ENCODE measurements at places on chromosomes 11 and 22. TPM values are rescaled to one million over a fixed set of nuclear protein-coding genes. Genes with fewer than 3 reads are reported as not detected.
A peak's percentile ranks its signal among the peaks of the same experiment; 100 is the strongest.

DNA sequence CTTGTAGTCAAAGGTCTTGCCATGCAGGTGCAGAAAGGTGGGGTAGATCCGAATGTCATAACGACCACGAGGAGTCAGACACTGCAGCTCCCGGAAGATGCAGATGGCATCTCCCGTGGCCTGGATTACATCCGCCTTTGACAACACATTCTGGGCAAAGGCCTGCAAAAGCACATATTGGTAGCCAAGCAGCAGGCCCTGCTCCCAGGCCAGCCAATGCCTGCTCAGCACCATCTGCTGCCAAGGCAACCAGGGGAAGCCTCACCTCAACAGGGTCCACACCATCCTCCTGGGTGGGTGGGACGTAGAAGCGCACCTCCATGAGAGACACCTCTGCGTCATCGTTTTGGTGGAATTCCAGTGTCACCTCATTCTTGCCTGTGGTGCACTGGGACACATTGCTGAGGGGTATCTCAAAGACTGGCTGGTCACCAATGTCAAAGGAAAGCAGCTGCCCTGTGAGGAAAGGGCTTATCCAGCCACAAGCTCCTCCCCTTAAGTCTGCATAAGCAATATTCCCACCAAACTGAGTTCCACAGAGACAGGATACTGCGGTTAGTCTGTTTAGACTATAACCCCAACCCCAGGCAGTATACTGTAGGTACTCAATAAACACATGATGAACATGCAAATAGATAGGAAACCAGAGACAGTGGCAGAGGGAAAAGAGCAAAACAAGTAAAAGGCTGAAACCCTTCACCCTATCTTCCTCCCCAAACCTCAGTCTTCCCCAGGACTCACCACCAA lies 2.8 kb downstream of the SSRP1 start:
- ATAC-seq: no peak

- ATAC-seq: no peak
Observed at GRCh38 chr22:31958625-31959239, 14.4 kb downstream of the YWHAH start.

- ATAC-seq: no peak
Observed at GRCh38 chr11:2693271-2694261, 6.2 kb downstream of the KCNQ1OT1 start.

GRCh38 chr11:12009617-12010321 lies 1.3 kb upstream of the DKK3 start:
- ATAC-seq: peak; percentile 21

GRCh38 chr11:59255281-59255680 lies 42.6 kb upstream of the MPEG1 start:
- no peak for ATAC-seq

Gene RPS6KA4
- total RNA-seq: 33.2 TPM

DNA sequence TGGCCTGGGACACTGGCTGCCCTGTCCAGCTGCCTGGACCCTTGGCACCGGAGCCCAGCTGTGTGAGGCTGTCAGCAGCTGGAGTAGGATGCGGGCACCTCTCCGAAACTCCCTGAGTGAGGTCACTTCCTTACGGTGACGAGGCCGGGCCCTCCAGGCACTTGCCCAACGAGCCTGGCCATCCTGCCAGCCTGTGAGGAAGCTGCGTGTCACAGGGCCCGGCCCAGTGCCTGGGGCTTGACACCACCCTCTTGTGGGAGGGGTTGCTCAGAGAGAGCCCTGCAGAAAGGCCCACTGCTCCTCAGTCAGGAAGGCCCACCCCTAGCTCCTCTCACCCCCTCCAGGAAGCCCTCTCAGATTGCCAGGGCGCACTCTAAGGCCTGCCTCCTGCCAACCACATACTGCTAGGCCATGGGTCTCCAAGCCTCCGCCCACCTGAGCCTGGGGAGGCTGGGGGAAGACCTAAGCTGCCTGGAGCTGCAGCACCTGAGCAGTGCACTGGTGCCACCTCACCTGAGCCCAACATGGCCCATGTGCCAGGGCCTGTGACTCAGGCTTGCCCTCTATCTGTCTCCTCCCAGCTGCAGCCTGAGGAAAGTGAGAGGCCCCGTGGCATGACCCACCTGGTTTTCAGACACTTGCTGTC lies 4.3 kb upstream of the PHLDA2 start:
- ATAC-seq: peak; percentile 55

Gene ART1
- not detected for total RNA-seq

- no peak for ATAC-seq
Observed at GRCh38 chr22:21564411-21564810, 3.1 kb upstream of the UBE2L3 start.

Gene ELMOD1
- 2.7 TPM for total RNA-seq

Gene ACAT1
- 345 TPM for total RNA-seq

Gene CARD18
- not detected for total RNA-seq

Gene ABCC8
- total RNA-seq: not detected

- ATAC-seq: no peak
Observed at GRCh38 chr11:88208745-88209144, 33.5 kb upstream of the RAB38 start.

Gene OR51B5
- total RNA-seq: not detected

Gene IFITM10
- total RNA-seq: 0.13 TPM

DNA sequence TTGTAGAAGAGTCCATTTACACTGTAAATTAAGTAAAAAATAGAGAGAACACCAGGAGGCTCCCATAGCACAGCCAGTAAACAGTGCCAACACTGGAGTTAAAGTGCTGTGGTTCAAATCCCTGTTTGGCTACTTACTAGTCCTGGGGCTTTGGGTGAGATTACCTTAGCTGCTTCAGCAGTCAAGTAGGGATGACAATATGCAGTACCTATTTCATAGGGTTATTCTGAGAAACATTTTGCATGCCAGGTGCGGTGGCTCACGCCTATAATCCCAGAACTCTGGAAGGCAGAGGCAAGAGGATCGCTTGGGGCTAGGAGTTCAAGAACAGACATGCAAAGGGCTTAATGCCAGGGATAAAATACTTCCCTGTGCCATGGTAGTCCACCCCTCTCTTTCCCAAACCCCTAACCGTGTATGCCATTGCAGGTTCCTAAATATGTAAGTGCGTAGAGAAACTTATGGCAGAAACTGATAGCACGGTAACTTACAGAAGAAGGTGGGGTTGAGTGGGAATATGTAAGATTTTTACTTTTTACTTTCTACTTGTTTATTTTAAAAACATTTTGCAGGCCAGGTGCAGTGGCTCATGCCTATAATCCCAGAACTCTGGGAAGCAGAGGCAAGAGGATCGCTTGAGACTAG lies 86.4 kb upstream of the PICALM start:
- no peak for ATAC-seq

GRCh38 chr11:1478544-1478943 lies 8.0 kb downstream of the MOB2 start:
- ATAC-seq: no peak

DNA sequence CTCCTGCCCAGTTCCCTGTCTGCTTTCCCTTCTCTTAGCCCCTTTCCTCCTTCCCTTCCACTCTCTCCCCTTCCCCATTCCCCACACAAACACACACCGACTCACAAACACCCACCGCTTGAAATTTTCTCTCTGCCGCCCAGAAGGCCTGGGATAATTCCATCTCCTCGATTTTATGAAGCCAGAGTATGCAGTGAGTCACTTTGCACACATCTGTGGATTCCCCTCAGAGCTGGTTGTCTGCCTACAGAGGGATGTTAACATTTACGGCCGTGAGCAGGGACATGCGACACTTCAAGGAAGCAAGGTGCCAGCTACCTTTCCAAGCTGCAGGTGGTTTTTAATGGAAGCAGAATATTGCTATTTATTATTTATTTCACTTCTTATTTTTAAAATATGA lies 332.0 kb downstream of the TENM4 start:
- no peak for ATAC-seq

Gene DMC1
- total RNA-seq: 1.8 TPM

GRCh38 chr22:20463324-20464095 lies 25.9 kb upstream of the SCARF2 start:
- ATAC-seq: no peak

GRCh38 chr22:41311487-41311886 lies 10.2 kb downstream of the ZC3H7B start:
- ATAC-seq: no peak

GRCh38 chr22:35863432-35863831 lies 145.8 kb downstream of the APOL5 start:
- no peak for ATAC-seq

Gene ANO3
- total RNA-seq: not detected

DNA sequence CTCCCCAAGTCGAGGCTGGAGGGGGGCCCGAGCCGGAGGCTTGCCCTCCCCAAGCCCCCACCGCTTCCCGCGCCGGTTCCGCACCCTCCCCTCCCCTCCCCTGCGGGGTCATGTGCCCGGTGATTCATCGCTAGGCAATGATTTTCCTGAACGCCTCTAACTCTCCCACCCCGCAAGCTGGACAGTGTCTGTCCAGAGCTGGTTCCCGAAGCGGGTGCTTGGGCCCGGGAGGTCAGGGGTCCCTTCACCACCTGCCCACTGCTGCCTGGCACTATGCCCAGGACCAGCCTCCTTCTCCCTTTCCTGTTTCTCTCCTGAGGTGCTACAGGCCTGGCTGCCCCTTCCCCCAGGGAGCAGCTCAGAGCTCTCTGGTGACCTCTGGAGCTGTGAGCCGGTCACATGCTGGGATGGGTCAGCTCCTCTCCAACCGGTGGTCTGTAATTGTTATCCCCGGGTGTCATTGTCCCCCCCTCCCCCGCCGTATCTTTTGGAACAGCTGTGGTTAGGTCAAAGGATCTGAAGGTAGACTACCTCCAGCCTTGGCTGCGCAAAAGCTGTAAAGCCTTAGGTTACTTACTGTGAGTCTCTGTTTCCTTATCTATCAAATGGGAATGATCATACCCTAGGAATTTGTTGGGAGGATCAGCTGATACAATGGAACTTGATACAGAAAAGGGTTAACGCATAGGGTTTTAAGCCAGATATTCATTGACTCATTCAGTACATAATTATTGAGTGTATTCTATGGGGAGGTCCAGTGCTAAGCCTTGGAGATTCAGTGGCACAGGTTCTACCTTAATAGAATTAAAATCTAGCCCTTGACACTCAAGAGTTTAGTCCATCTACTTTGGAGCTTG lies 753 bp downstream of the STX3 start:
- ATAC-seq: peak; percentile 84

Gene HSPB2
- 2.3 TPM for total RNA-seq

DNA sequence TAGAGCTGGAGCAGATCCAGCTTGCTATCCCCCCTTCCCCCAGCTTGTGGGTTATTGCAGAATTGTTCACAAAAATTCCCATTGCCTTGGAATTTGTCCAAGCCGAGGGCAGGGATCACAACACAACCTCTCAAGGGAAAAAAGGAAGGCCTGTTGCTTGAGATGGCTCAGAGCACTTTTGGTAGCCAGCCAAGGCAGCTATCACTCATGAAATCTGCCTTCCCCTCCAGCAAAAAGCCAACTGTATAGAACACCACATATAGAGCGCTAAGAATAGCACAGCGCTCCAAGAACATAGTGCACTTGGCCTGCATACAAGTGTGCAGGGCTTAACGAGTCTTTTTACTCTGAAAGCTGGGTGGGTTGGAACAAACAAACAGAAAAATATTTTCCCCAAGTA lies 46.2 kb downstream of the FAM83F start:
- no peak for ATAC-seq

Gene PACS1
- total RNA-seq: 41.3 TPM

DNA sequence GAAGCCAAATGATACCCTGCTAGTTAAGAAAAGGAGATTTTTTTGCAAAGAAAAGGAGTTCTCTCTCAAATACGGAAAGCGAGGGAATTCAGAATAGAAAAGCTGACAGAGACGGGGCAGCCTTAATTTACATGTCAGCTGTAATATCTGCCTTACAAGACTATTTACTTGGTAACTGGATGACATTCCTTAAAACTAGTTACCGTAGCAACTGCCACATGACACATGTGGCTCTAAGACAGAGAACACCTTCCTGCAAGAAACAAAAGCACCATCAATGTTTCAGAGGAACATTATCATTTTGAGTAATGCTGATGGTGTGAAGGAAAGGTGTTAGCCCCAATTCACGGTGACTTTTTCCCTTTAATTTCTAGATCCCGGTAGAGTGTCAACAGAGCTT lies 222.1 kb downstream of the LRRC4C start:
- no peak for ATAC-seq

DNA sequence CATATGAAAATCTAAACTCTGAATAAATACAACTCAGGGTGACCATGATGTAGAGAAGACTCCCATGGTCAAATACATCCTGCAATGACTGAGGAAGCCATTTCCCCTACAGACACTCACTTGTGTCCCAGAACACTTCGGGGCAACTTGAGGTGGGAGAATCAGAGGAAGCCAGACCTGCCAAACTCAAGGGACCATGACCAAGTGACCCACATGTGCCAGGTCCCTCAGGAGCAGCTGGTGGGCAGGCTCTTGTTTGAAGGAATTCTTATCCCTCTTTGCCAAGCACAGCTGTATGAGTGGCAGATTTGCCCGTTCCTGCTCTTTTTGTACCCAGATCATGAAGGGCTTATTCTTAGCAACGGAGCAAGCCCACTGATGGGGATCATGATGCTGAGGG lies 17.8 kb downstream of the SPATA19 start:
- ATAC-seq: no peak

- ATAC-seq: no peak
Observed at GRCh38 chr11:41289408-41289807, 170.0 kb downstream of the LRRC4C start.

Gene SAA2
- total RNA-seq: not detected

Gene LGALS12
- 2.0 TPM for total RNA-seq

- ATAC-seq: no peak
Observed at GRCh38 chr11:121864660-121865059, 251.4 kb downstream of the BLID start.

DNA sequence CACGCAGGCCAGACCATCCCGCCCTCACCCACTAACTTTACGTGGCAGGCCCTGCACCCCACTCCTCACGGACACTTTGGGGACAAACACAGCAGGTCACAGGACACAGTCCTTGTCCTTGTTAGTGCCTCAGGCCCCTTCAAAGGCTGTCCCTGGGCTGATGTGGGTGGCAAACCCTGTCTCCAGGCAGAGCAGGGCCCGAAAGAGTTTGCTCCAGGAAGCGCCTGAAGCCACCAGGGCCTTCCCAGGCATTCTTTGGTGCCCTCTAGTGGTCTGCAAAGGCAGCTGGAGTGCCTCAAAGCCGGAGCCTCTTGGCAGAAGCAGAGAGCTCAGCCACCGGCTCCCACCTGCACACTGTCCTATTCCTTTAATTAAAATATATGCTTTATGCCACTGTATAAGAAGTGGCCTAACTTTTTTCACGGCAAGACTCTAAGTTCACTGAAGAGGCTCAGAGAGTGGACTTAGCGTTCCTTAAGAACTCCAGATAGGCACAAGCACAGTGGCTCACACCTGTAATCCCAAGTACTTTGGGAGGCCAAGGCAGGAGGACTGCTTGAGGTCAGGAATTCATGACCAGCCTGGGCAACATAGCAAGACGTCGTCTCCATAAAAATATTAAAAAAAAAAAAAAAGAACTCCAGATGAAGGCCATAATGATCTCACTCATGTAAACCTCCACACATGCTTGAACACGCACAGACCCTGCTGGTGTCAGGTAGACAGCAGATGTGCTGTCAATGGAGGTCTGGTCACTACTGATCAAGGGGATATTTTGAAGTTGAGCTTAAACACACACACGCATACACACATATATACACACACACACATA lies 11.1 kb downstream of the TXN2 start:
- ATAC-seq: peak; percentile 69

- no peak for ATAC-seq
Observed at GRCh38 chr11:33449798-33450197, 192.6 kb downstream of the HIPK3 start.

Gene TESMIN
- total RNA-seq: 0.54 TPM
